DMS79 (cell line): ENCODE measurements at places on chromosomes 4 and X.

- DNase-seq: no peak
Measured at GRCh38 chrX:5163663-5164062, 1065.0 kb downstream of the NLGN4X start.

DNA sequence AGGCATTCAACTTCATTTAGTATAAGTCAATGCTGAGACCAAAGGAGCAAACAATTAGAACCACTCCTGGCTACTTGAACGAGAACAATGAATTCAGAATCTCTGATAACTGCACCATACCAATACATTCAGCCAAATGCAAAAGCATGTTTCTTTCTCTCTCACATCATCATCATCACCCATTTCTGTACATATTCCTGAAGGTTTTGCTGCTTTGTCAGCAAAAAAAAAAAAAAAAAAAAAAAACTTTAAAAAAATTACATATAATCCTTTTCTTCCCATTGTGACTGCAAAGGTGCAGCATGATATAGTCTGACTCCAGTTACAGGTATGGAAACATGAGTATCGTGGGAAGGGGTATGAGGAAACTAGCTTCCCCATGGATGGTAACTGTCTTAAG lies 35.6 kb downstream of the FBXW7 start:
- DNase-seq: no peak

DNA sequence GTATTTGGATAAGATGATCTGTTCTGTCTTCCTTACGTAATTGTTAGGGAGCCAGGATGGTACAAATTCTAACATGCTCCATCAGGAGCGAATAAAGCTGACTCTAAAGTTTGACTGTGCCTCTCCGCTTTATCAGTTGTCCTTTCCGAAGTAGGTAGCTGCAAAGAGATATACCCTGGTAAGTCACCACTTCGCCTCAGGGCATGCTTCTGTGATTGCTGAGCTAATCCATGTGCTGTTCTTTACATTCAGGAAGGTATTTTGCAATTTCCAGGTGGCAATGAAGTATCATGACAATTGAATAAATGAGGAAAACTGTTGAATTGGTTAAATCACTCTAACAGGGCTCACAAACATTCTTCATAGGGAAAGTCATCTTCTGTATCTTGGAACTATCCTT lies 38.9 kb downstream of the KIT start:
- no peak for DNase-seq

GRCh38 chr4:162847945-162848549 lies 318.6 kb downstream of the NAF1 start:
- no peak for DNase-seq

DNA sequence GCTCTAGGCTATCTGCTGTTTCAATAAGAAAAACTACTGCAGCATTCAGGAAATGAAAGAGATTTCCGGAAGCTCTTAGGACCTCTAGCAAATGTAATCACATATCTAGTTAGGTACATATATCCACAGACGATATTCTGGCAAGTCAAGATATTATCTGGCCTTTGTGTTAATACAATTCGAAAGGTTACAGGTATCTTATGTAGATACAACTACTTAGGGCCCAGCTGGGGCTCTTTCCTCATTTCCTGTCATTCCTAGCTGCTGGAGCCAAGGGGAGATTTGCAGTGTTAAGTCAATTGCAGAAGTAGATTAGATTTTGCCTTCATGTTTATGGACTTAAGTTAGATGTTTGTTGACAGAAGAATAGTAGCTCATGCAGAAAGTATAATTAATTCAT lies 299.5 kb downstream of the ARHGAP24 start:
- DNase-seq: no peak

GRCh38 chrX:111010111-111010510 lies 85.9 kb upstream of the PAK3 start:
- peak; percentile 22 for DNase-seq

DNA sequence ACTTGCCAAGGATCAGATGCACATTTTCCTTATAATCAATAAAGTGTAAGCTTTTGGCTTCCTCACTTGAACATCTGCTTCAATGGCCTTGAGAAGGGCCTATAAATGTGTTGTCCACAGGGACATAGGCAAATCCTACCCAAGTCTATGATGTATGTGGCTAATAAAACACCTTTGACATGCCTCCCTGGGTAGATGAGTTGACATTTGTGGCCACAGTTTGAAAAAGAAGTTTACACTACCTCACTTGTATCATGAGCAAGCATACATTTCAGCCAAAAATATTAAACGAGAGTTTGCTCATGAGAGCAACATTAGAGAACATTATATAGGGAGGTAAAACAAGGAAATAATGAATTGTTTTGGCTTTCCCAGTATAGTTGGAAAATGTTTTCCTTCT lies 1067.7 kb downstream of the C4orf33 start:
- DNase-seq: no peak

DNA sequence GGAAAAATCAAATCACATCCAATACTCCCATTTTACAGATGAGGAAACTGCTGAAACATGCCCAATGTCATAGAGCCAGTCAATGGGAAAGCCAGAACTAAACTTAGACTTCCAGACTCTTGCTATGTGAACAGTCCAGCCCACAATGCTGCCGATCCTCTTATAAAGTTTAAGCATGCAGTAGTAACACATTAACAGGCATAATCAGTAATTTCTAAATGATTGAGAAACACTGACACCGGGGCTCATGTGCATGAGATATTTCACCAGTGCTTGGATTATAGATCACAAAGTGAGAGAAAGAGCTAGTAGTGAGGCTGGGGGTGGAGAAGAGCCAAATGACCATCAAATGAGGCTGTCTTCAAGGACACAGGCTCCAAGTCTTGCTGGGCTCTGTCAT lies 2.5 kb downstream of the BDH2 start:
- no peak for DNase-seq

DNA sequence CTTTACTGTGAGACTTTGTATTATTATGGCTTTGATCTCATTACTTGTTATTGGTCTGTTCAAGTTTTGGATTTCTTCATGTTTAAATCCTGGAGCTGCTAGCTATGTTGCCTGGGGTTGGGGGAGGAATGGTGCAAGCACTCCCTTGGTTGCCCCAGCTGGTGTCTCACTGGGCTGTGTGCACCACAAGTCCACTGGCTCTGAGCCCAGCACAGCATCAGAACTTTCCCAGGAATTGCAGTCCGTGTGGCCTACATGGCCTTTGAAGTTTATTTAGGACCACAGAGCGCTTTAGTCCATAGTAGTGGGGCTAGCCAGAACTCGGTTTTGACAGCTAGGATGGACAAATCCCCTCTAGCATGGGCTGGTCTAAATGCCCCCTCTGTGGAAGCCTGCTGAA lies 278.8 kb upstream of the RPS6KA3 start:
- no peak for DNase-seq

GRCh38 chr4:156476359-156476758 lies 495.2 kb downstream of the PDGFC start:
- no peak for DNase-seq

GRCh38 chr4:169222761-169223160 lies 48.0 kb downstream of the SH3RF1 start:
- no peak for DNase-seq

- no peak for DNase-seq
Measured at GRCh38 chr4:138831948-138832347, 183.6 kb upstream of the NOCT start.

GRCh38 chrX:9626379-9626778 lies 139.3 kb downstream of the GPR143 start:
- peak; percentile 59 for DNase-seq

DNA sequence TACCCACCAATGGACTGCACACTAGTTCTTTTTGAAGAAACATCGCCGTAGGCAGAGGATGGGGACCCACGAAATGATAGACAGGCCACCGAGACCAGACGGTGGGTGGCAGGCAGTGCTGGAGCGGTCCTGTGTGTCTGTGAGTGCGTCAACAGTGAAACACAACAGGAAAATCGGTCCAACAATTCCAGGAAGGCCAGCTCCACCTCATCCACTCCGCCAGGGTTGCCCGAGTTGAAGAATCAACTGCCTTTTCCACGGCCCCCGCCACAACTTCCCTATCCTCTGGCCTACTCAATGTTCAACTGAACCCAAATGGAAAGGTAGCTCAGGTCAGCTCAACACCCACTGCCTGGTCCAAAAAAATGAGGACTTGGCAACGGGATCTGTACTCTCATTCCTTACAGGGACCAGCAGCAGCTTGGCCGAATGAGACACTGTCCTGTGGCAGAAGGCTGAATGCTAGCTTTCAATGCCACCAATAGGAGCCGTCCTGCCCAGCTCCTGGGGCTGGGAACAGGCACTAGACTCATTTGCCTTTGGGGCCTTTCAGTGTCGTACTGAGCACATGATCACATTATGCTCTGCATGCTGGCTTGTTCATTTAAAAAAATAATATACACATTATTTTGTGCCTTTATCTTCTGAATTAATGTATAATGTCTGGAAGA lies 43.5 kb downstream of the MID1 start:
- no peak for DNase-seq

- DNase-seq: no peak
Measured at GRCh38 chr4:111512081-111512783, 633.0 kb upstream of the FAM241A start.

- peak; percentile 67 for DNase-seq
Measured at GRCh38 chr4:52822972-52823701, 39.0 kb upstream of the RASL11B start.

DNA sequence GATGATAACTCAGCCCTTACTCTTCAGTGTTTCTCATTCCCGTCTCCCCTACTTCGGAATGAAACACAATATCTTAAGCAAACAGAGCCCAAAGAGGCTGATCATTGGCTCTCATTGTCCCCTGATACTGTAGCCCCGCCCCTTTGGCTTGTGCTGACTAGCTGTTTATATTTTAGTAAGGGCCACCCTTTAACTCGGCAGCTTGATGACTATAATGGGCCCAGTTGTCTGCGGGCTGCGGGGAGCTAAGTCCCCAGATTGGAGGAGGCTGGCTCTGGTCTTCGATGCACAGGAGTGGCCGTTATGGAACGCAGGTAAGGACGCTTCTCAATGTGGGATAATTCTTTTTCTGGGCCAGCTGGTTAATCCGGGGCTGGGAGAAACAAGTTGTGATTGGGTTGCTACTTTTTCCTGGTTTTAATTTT lies at the start of gene TRIM2:
Gene TRIM2 (plus strand): TSS at position 197 of the 425 bp plus-strand sequence. CDS start 88 bp downstream, at position 285.
- no peak for DNase-seq

DNA sequence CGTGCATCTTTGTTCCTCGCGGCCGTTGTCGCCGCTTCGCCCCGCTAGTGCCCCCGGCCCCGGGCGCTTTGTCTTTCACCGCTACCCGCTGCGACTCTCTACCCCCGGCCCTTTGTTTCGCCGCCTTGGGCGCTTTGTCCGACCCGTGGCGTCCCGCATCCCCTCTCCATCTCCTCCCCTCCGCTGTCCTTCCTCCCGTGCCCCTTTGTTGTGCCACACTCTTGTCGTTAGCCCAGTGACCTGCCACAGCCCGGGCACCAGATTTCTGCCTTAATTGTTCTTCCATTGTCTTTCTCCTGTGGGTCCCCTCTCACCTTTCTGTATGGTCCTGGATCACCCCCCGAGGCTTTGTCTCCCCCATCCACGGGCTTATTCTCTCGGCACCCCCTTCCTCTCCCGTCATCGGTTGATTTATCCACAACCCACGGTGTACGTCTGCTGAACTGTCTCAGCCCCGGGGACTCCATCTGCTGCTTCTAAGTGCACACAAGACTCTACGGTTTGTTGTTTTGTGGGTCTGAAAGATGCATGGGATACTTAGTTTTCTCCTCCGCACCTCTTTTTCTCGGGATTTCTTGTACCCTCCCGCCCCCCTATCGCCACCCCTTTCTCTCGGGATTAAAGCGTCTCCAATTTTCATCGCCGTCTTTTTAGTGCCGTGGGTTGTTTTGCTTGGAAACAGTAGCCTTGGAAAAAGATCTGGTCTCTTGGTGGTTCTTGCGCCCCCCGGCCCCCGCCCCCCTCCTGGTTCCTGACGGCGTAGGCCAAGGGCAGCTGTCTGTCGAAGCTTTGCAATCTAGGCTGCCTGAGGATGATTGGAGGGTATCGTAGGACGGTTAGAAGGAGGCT lies 783 bp downstream of the RBPJ start:
- no peak for DNase-seq

DNA sequence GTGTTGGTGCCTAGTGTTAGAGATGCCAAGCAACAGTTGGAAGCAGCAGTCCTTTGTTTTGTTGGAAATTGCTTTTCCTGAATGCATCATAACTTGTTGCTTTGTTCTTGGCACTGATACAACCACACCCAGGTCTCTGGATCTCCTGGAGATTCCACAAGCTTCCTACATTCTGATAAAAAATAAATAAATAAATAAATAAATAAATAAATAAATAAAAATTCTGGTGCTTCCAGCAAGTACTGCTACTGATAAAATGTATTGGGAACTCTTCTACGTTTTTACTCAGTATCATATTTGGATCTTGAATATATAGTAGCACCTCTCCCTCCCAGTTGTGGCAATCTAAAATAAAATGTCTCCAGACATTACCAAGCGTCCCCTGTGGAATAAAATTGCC lies 62.7 kb upstream of the GRID2 start:
- DNase-seq: no peak

- no peak for DNase-seq
Measured at GRCh38 chr4:161187569-161187968, 976.2 kb downstream of the FSTL5 start.

GRCh38 chr4:73740353-73740778 lies at the start of gene CXCL8:
CXCL8 (plus strand) TSS chr4:73740569; CDS start chr4:73740659, 90 bp downstream.
- DNase-seq: peak; percentile 46

DNA sequence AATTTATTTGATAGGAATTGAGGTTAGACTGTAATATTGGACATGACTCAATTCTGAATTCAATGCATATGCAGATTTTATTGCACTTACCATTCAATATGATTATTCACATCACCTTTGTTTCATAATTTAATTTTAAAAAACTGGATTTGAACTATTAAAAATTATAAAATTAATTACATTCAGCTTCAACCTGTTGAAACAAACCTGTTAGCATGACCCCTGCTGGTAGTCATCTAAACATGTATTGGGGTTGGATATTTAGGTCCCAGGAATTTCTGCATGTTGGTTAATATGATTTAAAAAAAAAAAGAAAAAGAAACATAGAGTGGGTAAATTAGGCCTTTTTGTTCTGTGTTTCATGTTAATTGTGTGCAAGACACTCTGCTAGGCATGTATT lies 85.9 kb downstream of the ARSJ start:
- no peak for DNase-seq

DNA sequence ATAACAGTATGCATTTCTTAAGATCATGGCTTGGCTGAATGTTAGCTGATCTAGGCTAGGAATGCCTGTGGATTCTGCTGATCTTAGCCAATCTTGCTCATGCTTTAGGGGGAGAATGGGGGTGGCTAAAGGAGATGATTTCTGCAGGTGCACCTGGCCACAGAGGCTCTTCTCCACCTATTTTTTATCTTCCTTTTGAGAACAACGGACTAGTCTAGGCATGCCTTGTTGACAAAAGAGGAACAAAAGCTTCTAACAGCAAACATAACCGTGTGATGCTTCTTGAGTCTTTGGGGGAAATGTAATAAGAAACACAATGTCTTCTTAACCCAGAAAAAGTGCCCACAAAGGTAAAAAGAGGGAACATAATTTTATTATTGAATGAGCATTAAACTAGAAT lies 743.5 kb downstream of the ARAP2 start:
- DNase-seq: no peak

- no peak for DNase-seq
Measured at GRCh38 chrX:110046001-110046400, 43.1 kb downstream of the TMEM164 start.

- DNase-seq: no peak
Measured at GRCh38 chr4:20026456-20026855, 225.2 kb upstream of the SLIT2 start.
